Lower leg skin (tissue), 4 donors: ENCODE measurements at places on chromosomes 2 and 18. TPM values are rescaled to one million over a fixed set of nuclear protein-coding genes. Genes with fewer than 3 reads are reported as not detected.

DNA sequence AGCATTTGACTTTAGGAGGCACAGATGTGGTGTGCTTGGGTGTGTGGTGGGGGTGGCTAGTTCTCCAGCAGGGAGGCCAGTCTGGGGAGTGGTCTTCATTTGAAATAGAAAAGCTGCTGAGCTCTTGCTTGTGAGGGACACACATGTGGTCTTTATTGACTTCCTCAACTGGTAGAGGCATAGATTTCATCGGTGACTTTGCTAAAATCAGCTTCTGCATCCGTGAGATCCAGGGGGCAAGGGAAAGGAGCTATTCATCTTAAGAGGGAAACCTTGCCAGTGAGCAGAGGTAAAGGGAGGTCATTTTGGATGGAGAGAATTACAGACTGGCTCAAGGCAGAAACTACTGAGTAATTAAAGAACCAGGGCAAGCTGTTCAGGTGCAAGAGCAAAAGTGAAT is 4.7 kb downstream of the MAPRE3 start:
- DNase-seq = peak; percentile 28

GRCh38 chr2:161075701-161076100 is 84.5 kb upstream of the TANK start:
- no peak for DNase-seq

- no peak for DNase-seq
Measured at GRCh38 chr2:36393738-36394256, 38.2 kb downstream of the CRIM1 start.

DNA sequence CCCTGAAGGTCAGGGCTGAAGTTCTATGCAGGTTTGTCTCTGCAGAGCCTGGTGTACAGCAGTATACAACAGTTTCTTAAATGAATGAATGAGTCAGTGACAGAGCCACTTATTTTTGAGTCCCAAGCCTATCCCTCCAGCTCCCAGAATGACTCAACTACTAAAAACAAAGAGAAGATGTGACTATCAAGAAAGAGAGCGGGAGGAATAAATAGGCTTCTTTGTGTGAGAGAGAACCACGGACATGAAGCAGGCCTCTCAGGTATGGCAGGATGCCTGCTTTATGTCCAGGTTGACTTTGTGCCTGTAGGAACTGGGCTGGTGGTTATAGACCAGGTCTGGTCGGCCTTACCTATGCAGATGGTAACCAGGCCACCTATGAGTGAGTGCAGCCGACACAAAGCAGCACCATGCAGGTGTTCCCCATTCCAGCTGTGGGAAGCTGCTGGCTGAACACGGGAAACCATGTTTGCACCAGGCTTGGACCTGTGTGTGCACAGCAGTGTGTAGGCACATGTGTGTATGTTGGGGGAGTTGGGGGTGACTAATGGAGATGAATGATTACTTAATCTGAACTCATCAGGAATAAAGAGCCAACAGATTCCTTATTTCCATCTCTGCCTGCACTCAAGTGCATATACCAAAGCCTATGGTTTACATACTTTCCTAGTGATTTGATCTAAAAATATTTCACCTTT is 171.0 kb downstream of the OSR1 start:
- DNase-seq = no peak

- peak; percentile 28 for DNase-seq
Measured at GRCh38 chr2:217065695-217066405, 206.0 kb upstream of the TNP1 start.

Gene CDH2
- 0.81 TPM for total RNA-seq

Gene CRACDL
- 15.8 TPM for total RNA-seq

Gene ARHGAP28
- 5.9 TPM for total RNA-seq

Gene PCARE
- 0.02 TPM for total RNA-seq

GRCh38 chr2:37708146-37708545 is 36.7 kb upstream of the CDC42EP3 start:
- no peak for DNase-seq
